Activated CD8-positive, alpha-beta memory T cell treated with anti-CD3 and anti-CD28 coated beads for 48 hours (primary cell): ENCODE measurements at places on chromosomes 3 and 15.
A peak's percentile ranks its signal among the peaks of the same experiment; 100 is the strongest.

DNA sequence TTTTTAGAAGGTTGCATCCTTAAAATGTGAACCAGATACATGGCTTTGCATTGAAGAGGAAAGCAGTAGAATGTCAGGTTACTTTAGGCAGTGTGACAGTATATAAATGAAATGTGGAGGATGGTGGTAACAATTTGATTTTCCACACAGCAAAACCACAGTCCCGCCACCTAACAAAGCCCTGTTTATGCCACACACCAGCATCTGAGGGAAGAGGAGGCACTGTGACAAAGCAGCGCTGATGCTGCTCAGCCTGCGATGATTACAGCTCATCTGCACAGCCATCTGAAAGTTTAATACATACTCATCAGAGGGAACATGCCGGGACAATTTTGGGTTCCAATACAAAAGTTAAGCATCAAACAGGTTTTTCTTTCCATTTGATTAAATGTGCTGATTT, 8.9 kb downstream of the RNF7 start:
- no peak for DNase-seq

GRCh38 chr3:71879089-71879488, 94.1 kb upstream of the PROK2 start:
- no peak for DNase-seq

GRCh38 chr3:55691141-55691540, 204.0 kb upstream of the WNT5A start:
- no peak for DNase-seq

GRCh38 chr3:107325446-107325845, 51.8 kb upstream of the CCDC54 start:
- no peak for DNase-seq

GRCh38 chr3:167728632-167729323, 5.9 kb downstream of the PDCD10 start:
- no peak for DNase-seq

DNA sequence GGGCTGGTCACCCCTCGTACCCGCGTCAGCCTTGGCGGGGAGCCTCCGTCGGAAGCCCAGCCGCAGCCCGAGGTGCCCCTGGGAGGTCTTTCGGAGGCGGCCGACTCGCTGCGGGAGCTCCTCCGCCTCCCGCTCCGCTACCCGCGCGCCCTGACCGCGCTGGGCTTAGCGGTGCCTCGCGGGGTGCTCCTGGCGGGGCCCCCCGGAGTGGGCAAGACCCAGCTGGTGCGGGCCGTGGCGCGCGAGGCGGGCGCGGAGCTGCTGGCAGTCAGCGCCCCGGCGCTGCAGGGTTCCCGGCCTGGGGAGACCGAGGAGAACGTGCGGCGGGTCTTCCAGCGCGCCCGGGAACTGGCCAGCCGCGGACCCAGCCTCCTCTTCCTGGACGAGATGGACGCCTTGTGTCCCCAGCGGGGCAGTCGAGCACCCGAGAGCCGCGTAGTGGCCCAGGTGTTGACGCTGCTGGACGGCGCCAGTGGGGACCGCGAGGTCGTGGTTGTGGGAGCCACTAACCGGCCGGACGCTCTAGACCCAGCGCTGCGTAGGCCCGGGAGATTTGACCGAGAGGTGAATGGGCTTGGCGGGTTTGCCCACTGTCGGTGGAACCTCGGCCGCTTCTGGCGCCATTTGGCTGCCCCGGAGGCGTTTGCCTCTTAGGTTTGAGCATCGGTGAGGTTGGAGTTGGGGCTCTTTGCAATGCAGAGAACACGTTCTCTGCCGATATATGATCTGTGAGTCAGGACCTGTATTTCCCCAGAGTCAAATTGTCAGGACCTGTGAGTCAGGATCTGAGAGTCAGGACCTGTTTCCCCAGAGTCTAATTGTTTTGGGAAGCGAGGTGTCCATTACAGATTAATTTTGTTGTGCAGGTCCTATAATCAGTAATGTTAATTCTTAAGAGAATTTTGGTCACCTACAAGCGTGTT, 24.9 kb upstream of the GATM start:
- peak; percentile 6 for DNase-seq

DNA sequence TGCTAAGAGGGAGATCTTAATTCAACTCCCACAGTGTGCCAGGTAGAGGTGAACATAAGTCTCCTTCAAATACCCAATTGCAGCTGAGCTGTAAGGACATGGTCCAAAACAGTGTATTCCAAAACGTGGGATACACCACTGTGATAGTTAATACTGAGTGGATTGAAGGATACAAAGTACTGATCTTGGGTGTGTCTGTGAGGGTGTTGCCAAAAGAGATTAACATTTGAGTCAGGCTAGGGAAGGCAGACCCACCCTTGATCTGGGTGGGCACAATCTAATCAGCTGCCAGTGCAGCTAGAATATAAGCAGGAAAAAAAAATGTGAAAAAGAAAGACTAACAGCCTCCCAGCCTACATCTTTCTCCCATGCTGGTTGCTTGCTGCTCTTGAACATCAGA, 45.1 kb upstream of the PHLDB2 start:
- DNase-seq: no peak

DNA sequence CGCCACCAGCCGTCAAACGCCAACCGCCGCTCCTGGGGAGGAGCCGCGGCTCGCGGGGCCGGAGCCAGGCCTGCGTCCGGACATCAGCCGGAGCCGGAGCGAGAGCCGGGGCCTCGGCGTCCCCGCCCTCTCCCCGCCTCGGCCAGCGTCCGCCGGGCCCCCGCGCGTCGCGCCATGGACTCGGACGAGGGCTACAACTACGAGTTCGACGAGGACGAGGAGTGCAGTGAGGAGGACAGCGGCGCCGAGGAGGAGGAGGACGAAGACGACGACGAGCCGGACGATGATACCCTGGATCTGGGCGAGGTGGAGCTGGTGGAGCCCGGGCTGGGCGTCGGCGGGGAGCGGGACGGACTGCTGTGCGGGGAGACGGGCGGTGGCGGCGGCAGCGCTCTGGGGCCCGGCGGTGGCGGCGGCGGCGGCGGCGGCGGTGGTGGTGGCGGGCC, 359 bp downstream of the ARIH1 start:
- peak; percentile 10 for DNase-seq

DNA sequence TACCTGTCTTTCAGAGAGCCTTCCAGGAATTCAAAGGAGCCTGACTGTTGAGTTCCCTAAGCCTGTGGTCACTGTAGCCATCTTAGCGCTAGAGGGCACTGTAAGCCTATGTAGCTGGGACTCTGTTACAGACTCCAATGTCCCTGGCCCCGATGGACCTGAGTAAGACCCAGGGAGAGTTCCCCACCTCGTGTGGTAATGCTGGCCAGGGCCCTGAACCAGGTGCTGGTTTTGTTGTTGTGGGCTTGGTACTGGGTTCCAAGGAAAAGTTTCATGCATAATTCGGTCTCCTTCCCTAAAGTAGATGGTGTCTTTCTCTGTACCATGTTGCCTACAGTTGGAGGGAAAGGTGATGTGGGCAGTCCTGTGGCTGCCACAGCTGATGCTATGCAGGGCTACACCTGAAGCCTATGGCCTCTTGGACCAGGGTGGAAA, 32.4 kb downstream of the CDAN1 start:
- peak; percentile 12 for DNase-seq

GRCh38 chr3:7346364-7346763, 485.4 kb downstream of the GRM7 start:
- no peak for DNase-seq

DNA sequence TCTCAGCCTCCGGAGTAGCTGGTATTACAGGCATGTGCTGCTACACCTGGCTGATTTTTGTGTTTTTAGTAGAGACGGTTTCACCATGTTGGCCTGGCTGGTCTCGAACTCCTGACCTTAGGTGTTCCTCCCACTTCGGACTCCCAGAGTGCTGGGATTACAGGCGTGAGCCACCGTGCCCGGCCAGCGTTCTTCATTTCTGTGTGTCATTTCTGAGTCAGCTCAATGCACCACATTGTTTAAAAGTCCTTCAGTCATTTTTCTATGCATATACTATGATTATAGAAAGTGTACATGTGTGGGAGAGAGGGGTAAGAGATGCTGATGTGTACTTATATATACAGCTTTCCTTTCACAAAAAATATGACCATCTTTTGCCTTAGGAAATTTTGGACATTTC, 2.1 kb downstream of the QTRT2 start:
- no peak for DNase-seq

DNA sequence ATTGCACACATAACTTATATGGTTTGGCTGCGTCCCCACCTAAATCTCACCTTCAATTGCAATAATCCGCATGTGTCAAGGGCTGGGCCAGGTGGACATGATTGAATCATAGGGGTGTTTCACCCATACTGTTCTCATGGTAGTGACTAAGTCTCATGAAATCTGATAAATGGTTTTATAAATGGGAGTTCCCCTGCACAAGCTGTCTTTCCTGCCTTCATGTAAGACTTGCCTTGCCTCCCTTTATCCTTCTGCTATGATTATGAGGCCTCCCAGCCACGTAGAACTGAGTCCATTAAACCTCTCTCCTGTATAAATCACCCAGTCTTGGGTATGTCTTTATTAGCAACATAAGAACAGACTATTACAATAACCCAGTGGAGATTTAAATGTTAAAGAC, 653.9 kb downstream of the ROBO1 start:
- no peak for DNase-seq
